ENCODE measurements at places on chromosomes 5 and 9.

- DNase-seq: no peak
These were observed 4.4 kb upstream of the FAM13B start for GRCh38 chr5:138037271-138037670.

DNA sequence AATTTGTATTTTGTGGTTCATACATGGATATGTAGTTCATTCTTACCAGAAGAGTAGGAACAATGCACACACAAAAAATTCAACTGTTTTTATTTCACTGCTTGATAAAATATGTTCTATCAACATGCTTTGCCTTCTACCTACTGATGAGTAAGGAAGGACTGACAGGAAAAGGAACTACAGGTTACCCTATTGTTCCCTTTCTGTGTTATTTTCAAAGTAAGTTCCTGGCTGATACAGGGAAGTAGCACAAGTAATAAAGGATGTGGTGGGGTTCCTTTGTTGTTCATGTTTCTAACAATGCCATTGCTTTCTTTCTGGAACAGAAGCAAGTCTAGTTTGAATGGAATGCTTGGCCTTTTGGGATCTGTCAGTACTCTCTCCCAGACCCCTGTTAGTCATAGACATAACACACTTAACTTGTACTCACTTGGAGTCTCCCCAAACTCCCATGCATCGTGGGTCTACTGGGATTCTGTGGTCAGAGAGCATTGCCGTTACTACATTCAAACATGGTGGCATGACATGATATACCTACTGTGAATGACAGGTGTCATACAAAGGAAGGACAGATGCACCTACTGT, 20.2 kb upstream of the ALDOB start:
- no peak for DNase-seq

DNA sequence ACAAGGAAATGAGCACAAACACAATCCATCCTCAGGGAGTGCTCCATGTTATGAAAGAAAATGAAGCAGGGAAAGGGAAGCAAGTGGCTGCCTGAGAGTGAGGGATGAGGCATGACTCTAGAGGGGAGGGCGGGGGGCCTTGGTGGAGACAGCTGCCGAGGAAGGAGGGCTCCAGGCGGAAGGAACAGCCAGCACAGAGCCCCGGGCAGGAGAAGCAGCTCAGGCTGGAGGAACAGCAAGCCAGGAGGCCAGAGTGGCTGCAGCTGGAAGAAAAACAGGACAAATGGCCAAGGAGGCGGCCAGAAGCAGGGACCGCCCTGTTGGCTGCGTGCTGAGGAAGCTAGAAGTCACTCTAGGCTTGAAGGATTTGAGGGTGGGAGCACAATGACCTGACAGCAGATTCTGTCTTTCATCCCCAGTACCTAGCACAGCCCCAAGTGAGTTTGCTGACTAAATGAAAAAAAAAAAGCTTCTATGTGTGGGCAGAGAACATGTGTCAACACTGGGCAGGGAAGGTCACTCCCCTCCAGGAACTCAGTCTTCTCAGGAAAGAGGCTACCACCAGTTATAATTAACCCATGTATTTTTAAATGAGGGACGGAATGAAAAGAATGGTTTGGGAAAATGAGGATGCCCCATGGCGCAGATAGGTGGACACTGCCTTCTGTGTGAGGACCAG, 142.8 kb downstream of the DCP2 start:
- DNase-seq: no peak

- DNase-seq: no peak
These were observed 46.7 kb downstream of the WNK2 start for GRCh38 chr9:93230601-93231000.

DNA sequence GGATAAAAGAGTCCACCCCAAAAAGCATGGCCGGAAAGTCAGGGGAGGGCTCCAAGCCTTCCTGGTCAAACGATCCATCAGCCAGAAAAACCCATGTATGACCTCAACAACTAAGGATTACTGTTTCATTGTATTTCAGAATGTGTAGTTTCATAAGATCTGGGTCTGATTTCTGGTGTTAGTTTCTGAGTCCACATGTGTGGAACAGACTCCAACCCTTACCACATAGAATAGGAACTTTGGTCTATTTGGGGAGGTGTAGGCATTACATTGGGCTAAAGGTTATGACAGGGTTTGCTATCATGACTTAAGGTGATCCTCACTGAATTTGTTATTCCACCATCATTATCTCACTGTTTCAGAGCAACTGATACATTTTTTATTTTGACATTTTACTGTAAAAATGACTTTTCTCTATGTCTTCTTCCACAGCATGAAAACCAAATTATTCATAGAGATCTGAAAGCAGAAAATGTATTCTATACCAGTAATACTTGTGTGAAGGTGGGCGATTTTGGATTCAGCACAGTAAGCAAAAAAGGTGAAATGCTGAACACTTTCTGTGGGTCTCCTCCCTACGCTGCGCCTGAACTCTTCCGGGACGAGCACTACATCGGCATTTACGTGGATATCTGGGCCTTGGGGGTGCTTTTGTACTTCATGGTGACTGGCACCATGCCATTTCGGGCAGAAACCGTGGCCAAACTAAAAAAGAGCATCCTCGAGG, 33.5 kb downstream of the HMGCS1 start:
- DNase-seq: no peak

DNA sequence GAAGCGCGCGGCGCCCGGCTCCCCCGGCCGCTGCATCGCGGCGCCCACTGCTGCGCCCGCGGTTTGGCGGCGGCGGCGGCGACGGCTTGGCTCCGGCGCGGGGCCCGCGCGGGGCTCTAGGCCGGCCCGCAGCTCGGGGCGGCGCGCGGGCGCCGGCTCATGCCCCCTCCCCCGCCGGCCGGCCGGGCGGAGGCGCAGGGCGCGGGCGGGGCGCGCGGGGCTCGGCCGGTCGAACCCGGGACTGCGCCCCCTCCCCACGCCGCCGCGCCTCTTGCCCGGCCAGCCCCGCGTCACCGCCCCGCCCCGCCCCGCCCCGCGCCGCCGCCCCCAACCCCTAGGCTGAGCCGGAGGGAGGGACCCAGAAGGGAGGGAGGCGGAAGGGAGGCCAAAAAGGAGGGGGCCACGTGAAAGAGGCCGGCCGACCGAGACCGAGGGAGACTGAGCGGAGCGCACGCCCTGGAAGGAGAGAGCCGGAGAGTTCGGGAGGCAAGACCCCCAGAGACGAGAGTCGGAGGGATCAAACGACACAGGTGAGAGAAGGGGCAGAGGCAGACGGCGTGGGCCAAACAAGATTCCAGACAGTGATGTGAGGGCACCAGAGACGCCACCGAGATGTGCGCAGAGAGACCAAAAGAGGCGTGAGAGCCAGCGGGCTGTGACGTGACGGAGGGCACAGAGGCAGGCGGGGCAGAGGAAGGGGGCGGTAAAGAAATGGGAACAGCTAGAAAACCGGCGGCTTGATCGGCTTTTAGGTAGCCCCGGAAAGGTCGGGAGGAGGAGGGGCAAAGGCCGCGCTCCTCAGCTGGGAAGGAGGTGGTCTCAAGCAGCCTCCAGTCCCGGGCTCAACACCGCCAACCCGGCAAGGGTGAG, at the start of gene BARX1:
BARX1 (minus strand) TSS at position 245 of the 870 bp plus-strand sequence; CDS start at position 36, 209 bp downstream.
- DNase-seq: peak; percentile 28

DNA sequence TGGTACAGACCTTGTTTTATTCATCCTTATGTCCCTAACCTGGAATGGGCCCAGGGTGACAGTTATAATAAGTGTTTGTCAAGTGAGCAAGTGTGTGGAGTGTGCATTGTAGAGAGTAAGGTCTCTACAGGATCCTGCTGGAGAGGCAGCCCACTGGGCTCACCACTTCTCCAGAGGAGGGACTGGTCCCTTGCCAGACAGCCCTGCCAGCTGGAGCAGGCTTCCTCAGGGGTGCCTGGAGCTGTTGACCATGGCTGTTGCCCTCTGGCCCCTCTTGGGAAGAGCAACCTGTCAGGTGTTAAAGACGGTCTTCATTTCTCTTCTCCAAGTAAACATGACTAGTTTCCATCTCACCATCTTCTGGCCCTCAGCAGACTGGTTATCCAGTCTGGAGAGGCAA, 20.0 kb downstream of the IRF1 start:
- no peak for DNase-seq

- no peak for DNase-seq
These were observed 32.1 kb downstream of the RAPGEF1 start for GRCh38 chr9:131707733-131708157.

GRCh38 chr9:76652894-76653293, 111.3 kb upstream of the PCA3 start:
- no peak for DNase-seq

GRCh38 chr5:35239476-35239875, 9.2 kb upstream of the PRLR start:
- no peak for DNase-seq

DNA sequence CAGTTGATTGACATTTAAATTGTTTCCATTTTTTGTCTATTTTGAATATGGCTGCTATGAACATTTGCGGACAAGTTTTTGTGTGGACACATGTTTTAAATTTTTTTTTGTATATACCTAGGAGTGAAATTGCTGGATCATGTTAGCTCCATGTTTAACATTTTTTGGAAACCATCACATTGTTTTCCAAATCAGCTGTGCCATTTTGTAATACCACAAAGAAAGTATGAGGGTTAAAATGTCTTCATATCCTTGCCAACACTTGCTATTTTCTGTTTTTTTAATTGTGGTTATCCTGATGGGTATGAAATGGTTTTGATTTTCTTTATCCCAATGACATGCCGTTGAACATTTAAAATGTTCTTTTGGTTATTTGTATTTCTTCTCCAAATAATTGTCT, 52.1 kb downstream of the CARTPT start:
- DNase-seq: no peak

DNA sequence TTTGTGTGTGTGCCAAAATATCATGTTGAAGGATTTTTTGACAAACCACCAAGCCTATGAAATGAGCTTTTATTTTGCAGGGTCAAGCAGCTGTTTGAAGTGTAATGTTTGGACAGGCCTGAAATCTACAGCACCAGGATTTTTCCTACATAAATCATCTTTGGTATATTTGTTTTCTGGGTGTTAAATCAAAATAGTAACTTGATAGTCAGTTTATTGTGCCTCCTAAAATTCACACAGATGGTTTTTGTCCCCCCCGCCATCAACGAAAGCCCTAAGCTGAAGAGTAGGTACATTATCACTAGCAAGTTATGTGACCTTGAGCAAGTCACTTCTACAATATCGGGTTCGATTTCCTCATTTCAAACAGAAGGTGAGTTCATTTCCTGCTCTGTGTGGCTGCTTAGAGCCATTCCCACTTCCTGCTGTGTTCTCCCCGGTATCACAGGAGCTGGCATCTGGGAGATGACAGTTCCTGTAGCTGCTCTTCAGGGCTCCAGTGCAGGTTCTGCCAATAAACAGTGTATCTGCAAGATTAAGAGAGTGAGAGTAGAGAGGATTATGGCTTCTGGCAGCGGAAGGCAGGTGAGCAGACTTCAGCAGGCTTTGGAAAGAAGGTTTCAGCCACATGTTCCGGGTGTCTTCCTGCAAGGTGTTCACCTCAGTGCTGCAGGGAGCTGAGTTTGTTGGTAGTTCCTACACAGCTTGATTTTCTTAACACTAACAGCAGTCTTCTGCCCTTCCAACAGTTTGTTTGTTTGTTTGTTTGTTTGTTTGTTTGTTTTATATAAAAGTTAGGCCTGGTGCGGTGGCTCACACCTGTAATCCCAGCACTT, 48.4 kb upstream of the GNE start:
- no peak for DNase-seq

- no peak for DNase-seq
These were observed 11.7 kb downstream of the TAL2 start for GRCh38 chr9:105673850-105674387.

GRCh38 chr9:18820566-18821095, 212.4 kb downstream of the SAXO1 start:
- DNase-seq: no peak

GRCh38 chr9:88007291-88007650, 32.9 kb upstream of the CDK20 start:
- DNase-seq: peak; percentile 6

- DNase-seq: no peak
These were observed 897 bp downstream of the ROPN1L start for GRCh38 chr5:10442576-10442975.

DNA sequence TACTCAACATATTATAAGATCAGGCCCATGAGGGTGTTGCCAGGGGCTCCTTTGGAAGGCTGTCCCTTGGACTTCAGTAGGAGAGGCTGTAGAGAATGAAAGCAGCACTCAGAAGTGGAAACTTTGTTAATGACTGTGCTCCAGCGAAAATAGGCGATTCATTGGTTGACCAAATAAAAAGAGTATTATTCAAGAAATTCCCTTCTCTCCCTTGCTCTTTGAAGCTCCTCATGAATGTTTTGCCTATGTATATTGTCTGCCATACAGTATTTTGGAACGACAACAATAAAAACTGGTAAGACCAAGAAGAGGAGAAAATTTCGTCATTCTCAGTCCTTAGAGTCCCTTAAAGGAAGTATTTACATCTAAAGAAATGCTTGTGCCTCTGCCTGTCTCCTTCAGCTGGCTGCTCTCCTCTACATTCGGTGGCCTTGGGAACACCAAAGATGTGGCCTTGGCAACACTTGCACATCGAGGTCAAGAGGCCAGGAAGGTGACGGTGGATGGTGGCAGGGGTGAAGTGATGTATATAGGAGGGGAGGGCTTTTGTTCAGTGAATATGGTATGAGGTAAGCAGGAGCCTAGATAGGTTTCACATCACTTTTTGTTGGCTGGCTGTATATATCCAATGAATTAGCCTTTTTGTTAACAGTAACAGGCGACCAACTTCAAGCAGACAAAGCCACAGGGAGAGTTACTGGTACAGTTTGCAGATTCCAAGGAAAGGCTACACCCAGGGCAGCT, 95.0 kb upstream of the ACTBL2 start:
- no peak for DNase-seq

DNA sequence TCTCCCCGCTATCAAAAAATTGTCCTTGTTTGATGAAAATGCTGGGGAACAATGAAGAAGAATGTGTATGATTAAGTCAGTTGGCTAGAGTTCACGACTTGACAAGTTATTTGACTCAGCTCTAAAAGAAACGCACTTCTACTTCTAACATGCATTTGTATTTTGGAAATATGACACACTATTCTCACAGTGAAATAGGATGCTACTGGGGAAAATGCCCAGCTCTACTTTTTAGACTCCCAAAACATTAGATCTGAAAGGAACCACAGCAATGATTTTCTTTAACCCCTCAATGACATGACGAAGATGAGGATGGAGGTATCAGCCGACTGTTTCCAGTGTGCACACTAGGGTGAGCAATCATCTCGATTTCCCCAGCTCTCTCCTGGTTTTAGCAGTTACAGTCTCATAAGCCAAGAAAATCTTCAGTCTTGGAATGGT, 83.6 kb upstream of the PCSK1 start:
- DNase-seq: no peak

DNA sequence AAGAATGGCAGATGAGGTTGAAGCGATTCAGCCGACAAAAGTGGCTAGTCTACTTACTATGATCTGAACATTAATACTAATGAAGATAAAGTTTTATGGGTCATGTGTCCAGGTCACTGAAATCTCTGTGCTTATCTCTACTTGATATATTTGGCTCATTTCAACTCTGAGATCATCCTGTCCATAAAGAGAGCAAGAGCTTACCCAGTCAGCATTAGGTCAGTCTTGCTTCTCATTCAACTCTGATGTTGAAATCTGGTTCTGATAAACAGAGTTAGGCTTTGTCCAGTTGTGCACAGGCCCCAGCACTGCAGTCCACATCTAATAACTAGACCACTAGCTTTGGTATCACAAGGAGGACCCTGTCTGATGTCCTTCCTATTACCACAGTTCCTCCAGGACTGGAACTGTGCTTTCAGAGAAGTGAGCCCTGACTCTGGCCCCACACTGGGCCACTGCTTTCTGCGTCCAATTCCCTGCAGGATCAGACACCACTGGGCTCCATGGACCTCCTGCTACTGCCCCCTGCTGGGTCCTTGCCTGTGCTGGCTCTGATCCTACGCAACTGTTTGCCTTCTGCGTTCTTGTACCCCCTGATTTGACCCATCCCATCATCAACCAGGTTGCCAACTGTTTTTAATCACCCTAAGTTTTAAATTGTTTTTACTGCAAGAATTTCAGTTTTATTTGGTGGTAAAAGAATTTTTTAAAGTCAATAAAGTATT, 23.7 kb upstream of the FAM120A start:
- no peak for DNase-seq
